ENCODE measurements at places on chromosomes 12 and 14. TPM values are rescaled to one million over a fixed set of nuclear protein-coding genes. Genes with fewer than 3 reads are reported as not detected.

LRRC10 gene
- total RNA-seq: not detected

MYO1H gene
- not detected for total RNA-seq

TMEM179 gene
- not detected for total RNA-seq

C14orf180 gene
- total RNA-seq: not detected

Data from fibroblast of the aortic adventitia (primary cell).